ENCODE measurements at places on chromosomes 5 and 9.
A peak's percentile ranks its signal among the peaks of the same experiment; 100 is the strongest.

DNA sequence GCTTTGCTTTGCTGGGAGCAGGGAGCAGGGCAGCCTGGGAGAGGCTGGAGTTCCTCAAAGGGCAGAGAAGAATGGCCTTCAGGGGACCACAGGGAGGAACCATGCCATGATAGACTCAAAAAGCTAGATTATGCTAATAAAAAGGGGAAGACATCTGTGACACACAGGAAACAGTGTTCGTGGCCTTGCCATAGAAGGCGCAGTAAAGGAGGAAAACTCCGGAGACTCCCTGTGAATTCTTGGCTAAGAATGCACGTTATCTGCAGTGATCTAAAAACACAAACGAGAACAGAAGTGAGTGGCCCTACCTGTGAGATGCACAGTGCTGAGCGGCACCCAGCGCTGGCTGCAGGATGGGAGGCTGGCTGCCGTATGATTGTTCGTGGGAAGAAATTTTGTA lies 15.9 kb upstream of the LTC4S start:
- no peak for DNase-seq

- DNase-seq: no peak
Measured at GRCh38 chr5:143416411-143416810, 12.9 kb upstream of the NR3C1 start.

DNA sequence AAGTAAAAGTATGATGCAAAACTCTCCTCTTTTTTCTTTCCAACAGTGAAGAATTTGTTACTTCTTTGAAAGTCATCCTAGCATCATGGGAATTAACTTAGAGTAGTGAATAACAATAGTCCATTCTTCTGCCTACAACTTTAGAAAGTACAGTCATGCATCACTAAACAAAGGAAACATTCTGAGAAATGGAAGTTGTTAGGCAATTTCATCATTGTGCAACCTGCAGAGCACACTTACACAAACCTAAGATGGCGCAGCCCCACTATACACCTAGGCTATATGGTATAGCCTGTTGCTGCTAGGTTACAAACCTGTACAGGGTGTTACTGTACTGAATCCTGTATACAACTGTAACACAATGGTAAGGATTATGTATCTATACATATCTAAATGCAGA lies 1209.3 kb upstream of the C9orf72 start:
- no peak for DNase-seq

DNA sequence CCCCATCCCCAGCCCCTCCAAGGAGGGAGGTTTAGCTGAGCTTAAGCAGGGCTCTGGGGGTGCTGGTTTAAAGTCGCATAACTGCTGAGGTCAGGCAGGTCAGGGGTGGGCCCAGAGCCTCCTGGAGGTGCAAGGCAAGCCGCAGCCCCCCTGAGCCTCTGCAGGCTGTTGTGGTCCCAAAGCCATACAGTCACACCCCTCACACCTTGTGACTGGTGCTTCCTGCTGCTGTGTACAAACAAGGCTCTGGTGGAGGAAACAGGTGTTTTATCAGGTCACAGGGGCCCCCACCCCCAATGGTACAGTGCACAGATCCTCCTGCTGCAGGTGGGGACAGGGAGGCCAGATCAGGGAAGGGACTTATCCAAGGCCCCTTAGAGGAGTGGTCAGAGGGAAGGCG lies 8.0 kb downstream of the TCF7 start:
- DNase-seq: no peak

- DNase-seq: no peak
Measured at GRCh38 chr5:113757508-113757907, 244.0 kb downstream of the YTHDC2 start.

- DNase-seq: no peak
Measured at GRCh38 chr5:108418197-108418596, 36.3 kb upstream of the FBXL17 start.

DNA sequence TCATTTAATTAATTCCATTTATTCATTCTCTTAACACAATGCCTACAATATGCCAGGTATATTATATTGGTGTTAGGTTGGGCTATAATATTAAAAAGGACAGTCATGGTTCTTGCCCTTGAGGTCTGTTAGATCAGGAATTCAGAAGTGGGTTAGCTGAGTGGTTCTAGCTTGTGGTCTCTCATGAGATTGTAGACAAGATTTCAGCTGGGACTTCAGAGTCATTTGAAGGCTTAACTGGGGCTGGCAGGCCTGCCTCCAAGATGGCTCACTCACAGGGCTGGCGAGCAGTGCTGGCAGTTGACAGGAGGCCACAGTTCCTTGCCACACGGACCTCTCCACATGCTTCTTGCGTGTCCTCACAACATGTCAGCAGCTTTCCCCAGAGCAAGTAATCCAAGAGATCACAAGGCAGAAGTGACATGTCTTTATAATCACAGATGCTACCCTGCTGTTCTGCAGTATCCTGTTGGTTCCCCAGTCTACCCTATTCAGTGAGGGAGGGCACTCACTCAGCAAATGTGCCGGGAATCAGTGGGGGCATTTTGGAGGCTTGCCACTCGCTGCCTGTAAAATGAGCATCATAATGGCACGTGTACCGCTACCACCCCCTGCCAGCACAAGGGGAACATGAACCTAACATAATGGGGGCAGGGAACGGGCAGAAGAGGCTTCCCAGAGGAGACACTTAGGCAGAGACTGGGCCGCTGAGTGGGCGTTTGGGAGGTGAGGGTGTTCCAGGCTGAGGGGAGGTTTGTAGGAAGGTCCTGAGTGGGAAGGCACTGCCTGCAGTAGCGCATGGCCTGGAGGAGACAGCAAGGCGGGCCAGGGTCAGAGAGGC lies 70.0 kb downstream of the EXOSC2 start:
- no peak for DNase-seq

- peak; percentile 31 for DNase-seq
Measured at GRCh38 chr9:69121155-69122081, 52.7 kb upstream of the TJP2 start.

GRCh38 chr9:131167146-131167692 lies 41.8 kb downstream of the NUP214 start:
- no peak for DNase-seq

GRCh38 chr5:155936520-155937406 lies 390.2 kb upstream of the SGCD start:
- no peak for DNase-seq

DNA sequence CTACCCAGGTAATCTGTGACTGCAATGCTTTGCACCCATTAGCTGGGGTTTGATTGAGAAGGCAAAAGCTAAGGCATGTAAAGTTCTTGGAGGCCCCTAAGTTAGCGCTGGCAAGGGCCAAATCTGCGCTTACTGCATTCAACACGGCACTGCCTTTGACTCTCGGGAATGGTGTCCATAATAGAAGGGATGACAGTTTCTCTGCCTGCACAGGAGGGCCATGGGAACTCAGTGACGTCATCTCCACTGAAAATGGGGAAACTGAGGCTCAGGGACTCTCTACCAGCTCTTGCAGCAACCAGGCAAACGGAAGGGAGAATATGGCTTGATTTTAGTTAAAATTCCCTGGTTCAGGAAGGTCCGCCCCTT lies 487 bp downstream of the SPATA24 start:
- DNase-seq: no peak

DNA sequence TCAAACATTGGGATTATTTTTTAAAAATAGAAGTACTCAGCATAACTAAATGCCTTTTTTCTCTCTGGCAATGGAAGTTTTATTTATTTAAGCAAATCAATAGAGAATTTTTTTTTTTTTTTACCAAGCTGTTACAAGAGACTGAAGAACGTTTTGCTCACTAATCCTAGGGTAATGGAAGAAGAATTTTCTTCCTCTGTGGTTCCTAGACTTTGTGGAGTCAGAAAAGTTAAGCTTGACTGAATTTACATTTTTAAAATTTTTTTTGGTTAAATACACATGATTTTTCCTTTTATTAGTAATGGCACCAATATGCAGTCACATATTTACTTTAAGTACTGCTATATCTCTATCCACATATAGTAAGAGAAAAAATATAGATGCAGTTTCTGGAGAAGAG lies 189.8 kb downstream of the PCSK1 start:
- peak; percentile 70 for DNase-seq

- DNase-seq: peak; percentile 94
Measured at GRCh38 chr5:9468060-9468388, 77.9 kb downstream of the SEMA5A start.

GRCh38 chr9:121185178-121185745 lies 16.4 kb downstream of the RAB14 start:
- DNase-seq: no peak

DNA sequence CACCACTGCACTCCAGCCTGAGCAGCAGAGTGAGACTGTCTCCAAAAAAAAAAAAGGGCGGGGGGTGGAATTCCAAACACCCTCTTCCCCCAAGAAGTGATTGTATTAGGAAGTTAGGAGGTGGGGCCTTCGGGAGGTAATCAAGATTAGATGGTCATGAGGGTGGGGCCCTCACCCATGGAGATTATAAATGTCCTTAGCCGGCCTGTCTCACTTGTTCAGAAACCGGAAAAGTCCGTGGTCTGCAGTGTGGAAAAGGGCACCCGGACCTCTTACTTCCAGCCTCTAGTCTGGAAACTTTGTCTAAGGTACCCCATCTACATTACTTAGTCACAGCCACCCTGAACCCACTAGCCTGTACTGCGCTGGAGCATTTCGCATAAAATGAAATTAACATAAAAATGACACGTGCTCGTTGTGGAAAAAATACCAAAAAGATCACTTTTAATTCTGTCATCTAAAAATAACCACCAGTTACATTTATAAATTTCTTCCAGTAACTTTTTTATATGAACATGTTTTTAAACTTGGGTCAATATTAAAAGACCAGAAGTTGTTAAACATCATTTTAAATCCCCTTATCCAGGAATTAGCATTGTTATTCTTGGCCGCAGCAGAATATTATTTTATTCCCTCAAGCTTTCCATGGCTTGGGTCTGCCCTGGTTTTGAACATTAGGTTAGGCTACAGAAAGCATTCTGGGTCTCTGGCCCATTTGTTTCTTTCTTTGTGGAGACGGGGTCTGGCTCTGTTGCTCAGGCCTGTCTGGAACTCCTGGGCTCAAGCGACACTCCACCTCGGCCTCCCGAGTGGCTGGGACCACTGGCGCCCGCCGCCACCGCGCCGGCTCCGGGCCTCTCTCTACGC lies 1.2 kb upstream of the CKS2 start:
- DNase-seq: no peak

DNA sequence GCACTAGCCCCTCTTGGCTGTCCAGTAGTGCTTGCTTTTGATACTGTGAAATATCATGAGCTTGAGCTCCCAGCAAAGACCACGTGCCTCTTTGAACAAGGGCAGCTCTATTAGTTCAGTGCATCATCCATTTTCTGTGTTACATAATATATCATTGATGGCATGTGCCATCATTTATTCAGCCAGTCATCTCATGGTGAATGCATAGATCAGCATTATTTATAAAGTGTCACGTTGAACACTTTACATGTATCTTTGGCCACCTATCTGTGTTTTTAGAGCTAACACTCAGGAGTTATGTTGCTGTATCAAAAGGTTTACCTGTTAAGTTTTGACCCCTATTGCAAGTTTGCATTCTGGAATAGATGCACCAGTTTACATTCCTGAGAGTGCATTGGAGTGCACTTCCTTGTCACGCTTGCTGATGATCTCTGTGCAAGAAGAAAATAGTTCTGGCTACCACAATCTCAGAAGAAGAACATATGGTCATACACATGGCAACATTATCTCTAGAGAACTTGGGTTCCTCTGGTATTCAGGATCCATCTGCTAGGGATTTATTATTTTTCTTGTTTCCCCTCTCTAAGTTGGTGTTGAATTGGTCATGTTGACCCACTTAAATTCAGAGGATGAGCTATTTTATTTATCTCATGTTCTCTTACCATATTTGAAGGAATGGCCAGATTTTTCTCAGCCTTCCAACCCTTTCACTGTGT lies 120.9 kb downstream of the SH3GL2 start:
- no peak for DNase-seq

- no peak for DNase-seq
Measured at GRCh38 chr5:57664700-57665099, 182.1 kb upstream of the ACTBL2 start.

DNA sequence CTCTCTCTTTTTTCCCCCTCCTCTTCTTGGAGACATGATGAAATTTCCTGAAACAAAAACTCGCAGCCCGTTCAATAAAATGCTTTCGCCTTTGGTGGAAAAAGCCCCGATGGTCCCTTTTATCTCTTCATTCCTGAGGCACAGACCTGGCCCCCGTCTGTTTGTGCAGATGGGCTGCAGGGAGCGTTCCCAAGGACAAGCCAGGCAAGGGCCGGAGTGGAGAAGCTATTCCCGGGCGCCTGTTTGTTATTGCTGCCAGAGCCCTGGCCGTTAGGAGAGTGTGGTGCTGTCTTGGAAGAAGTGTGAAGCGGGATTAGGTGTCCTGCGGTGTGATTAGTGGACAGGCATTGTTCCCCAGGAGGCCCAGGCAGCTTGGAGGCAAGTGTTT lies 71.9 kb downstream of the SMIM23 start:
- no peak for DNase-seq

DNA sequence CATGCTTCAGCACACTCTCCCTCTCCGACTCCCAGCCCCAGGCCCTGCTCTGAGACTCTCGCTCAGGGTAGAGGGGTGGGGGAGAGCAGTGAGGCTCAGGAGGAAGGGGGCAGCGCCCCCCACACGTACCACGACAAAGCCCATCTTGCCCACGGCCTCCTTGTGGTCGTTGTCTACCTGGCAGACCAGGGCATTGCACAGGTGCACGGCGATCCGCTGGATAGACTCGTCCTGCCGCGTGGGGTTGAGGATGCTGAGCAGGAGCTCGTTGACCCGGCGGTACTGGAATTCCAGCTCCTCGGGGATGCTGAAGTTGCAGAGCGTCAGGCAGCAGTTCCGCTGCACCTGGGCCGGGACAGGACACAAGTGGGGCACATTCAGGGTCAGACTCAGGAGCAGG lies 18.5 kb upstream of the ZDHHC12 start:
- DNase-seq: no peak

- DNase-seq: no peak
Measured at GRCh38 chr5:170361616-170362015, 27.6 kb downstream of the KCNMB1 start.

DNA sequence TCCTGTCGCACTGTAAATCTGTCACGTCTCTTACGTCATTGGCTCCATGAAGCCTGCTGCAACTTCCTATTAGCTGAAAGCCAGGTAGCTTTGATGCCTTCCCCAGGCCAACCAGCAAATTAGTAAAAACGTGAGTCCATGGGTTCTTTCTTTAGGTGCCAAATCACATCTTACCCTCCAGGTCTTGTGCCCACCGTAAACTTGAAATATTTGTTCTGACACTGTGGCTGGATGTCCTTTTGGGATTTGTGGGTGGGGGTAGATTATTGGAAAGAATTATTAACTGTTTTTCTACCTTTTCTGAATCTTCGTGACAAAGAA lies 172.8 kb downstream of the NR3C1 start:
- DNase-seq: no peak

GRCh38 chr5:95422838-95423237 lies 31.7 kb downstream of the FAM81B start:
- no peak for DNase-seq

- no peak for DNase-seq
Measured at GRCh38 chr5:851076-851475, 290 bp upstream of the ZDHHC11 start.

- DNase-seq: no peak
Measured at GRCh38 chr9:8633784-8634183, 834.2 kb upstream of the DMAC1 start.

DNA sequence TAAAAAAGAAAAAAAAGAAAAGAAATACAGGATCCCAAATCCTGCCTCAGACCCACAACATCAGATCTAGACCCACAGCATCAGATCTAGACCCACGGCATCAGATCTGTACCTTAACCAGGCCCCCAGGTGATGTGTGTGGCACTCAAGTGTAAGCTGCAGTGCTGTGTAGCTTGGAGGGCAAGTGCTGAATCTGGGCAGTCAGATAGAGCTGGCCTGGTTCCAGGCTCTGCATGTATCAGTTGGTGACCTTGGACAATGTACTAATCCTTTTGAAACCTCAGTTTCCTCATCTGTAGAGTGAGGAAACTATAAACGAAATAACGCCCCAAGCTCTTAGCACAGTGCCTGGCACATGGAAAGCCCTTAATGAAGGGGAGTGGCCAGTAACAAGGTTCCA lies 16.7 kb downstream of the COL15A1 start:
- DNase-seq: no peak
